ENCODE measurements at places on chromosomes 16 and 17. TPM values are rescaled to one million over a fixed set of nuclear protein-coding genes. Genes with fewer than 3 reads are reported as not detected.
A peak's percentile ranks its signal among the peaks of the same experiment; 100 is the strongest.

The BCAR1 gene
- 30.1 TPM for total RNA-seq

- peak; percentile 91 for DNase-seq
Observed at GRCh38 chr17:81309140-81309858, 14.2 kb upstream of the SLC38A10 start.

The TNFRSF17 gene
- 1.7 TPM for total RNA-seq

GRCh38 chr16:67395105-67395457, 1.8 kb upstream of the TPPP3 start:
- DNase-seq = no peak

The RNF43 gene
- 11.9 TPM for total RNA-seq

GRCh38 chr17:29778956-29779811, 150.8 kb downstream of the SSH2 start:
- peak; percentile 23 for DNase-seq

DNA sequence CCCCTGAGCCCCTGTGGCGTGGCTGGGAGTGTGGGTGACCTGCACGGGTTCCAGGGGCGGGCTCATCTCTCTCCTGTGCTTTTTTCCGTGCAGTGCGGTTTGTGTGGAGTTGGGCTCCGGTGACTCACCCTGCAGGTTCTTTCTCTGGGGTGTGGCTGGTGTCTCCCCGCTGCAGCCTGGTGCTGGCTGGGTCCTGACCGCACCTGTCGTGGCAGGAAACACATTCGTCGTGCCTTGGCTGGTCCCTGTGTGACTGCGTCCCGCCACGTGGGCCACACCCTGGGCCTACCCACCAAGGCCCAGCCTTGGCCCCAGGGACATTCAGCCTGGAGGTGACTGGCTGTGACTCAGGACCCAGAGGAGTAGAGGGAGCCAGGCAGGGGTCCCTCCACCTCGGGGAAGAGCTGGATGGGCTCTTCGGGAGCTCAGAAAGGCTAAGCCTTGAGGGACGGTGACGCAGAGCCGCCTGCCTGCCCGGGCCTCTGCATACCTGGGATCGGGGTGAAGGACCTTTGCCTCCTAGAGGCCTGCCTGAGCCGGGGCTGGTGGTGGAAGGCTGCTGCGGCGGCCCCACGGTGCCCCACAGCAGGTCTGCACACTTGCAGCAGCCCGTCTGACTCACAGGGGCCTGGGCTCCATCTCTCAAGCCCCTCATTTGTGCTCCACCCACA, 7.8 kb downstream of the TRAF7 start:
- DNase-seq = no peak

DNA sequence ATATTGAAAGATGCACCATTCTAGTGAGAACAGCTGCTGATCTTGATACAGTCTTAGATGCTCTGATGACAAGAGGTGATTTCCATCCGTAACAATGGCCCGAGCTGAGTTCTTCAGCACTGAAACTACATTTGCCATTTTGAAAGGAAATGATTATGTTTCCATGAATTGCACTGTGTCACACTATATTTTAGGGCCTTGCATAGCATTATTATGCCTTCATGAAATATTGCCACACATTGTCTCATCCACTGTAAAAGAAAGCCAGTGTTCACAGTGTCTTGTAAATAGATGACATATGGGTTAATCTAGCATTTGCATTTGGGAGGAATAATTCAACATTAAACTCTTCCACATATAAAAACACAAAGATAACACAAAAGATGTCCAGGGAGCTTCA, 438.3 kb upstream of the PSMD7 start:
- DNase-seq = no peak

- peak; percentile 36 for DNase-seq
Observed at GRCh38 chr17:42682722-42683403, 532 bp downstream of the CNTNAP1 start.

DNA sequence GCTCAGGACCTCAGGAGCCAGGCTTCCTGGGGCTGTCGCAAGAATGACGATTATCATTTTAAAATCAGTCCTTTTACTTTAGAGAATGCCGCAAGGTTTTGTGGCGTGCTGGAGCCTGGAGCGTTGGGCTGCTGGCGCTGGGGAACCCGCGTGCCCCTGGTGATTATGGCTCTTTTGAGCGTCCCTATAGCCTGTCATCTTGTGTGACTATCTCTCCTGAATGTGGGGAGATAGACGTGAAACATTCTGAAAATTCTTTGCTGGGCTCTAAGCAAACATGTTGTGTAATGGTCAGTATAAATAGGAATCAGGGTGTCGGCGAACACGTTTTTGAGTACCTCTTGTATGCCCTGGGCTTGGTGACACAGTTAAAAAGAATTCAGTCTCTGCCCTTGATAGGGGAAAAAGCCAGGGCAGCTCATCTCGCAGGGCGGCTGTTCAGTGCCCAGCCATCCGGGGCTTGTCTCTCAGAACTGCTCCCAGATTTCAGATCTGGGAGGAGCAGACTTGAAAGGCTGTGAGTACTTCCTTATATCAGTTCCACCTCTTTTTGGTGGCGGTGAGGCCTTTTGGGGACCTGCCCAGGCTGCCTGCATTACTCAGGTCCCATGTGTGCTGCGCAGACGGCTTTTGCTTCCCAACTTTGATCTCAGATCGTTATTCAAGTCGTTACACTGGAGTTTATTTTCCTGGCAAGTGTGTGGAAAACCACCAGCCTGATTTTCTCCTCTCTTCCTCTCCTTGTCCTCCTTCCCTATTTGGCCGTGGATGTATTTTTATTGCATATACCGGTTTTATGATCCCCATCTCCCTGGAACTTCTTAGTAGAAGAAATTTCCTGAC, 973 bp downstream of the SLC7A6 start:
- DNase-seq = no peak

The SEPHS2 gene
- total RNA-seq = 29.5 TPM

DNA sequence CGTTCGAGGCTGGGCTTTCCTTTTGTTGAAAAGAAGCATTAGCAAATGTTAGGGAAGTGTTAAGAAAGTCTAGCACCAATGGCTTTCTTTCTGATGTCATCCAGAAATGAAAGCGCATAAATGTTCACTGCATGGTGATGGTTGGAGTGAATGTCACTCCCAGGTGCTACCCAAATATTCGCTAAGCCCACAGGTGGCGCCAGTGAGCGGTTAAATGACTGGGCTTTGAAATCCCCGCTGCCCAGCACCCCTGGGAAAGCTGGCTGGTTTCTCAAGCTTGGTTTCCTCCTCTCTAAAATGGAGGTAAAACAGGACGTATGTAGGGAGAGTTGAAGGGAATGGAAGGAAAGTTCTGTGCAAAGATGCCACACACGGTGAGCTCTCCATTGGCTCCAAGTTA, 104.4 kb downstream of the IRX5 start:
- peak; percentile 15 for DNase-seq

Data from pancreas (tissue), 10 donors.